ENCODE measurements at places on chromosomes 13 and 19. TPM values are rescaled to one million over a fixed set of nuclear protein-coding genes. Genes with fewer than 3 reads are reported as not detected.

DNA sequence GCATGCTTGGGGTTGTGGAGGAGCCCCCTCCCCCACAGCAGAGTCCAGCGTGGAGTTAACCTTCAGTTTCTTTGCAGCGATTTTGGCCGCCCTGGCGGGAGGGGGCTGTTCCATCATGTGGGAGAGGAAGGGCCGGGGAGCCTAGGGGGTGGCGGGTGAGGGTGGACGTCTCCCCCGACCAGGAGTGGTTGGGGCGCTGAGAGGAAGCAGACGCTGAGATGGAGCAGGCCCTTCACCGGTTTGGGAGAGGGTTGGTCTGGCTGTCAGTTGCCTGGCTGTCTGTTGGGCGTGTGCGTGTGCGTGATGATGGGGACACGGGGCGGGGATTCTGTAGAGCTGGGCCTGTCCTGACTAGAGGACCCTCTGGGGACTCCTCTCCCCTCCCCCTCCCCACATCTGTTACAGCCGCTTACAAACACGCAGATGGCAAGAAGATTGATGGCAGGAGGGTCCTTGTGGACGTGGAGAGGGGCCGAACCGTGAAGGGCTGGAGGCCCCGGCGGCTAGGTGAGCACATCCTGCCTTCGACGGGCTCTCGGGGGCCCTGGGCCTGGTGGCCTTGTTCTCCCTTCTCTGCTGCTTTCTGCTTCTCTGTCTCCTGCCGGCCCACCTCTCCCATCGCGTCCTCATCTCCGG is 9.8 kb upstream of the LIN7B start:
- DNase-seq: no peak

Gene ERICH6B
- not detected for total RNA-seq

Gene SLC5A5
- not detected for total RNA-seq

DNA sequence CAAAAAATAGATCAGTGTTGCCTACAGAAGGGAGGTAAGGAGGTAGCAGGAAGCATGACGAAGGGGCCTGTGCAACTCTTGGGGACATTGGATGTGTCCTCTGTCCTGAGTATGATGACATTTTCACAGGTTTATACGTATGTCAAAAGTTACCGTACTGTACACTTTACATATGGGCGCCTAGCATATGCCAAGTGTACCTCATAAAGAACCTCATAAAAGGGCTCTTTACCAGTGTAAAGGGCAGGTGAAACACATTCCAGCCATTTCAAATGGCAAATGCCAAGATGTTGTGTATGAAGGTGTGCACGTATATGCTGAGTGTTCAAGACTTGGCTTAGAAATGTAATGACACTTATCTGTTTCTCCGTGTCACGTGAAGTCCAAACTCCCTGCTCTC is 573.4 kb downstream of the EFNB2 start:
- no peak for DNase-seq

DNA sequence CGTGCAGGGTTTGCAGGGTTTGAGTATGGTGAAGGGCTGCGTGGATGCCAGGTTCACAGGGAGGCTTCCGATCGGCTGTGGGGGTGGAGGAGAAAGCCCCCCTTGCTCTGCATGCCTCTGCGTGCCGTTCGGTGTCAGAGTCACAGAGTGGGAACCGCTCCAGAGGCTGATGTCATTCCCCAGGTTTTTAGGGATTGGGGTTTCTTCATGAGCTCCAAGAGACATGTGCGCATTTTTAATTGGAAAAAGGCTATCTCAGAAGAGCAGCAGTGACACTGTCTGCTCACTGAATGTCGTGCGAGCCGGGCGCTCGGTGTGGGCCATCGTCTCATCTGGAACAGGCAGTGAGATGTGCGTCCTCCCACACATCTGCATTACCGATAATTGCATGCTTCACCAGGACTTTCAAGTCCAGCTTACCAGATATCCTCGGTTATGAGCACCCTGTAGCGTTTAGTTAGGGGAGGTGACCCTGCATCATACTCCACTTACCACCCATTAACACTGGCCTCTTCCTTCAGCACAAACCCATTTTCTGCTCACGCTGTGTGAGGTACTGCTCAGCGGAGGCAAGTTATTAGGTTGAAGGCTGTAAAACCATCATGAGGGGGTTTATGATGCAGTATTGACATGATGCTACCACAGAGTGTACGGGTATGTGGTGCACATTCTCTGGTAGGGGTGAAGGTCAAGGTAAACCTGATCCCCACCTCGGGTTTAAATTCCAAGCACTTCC is 1.7 kb downstream of the MCF2L start:
- DNase-seq: no peak

DNA sequence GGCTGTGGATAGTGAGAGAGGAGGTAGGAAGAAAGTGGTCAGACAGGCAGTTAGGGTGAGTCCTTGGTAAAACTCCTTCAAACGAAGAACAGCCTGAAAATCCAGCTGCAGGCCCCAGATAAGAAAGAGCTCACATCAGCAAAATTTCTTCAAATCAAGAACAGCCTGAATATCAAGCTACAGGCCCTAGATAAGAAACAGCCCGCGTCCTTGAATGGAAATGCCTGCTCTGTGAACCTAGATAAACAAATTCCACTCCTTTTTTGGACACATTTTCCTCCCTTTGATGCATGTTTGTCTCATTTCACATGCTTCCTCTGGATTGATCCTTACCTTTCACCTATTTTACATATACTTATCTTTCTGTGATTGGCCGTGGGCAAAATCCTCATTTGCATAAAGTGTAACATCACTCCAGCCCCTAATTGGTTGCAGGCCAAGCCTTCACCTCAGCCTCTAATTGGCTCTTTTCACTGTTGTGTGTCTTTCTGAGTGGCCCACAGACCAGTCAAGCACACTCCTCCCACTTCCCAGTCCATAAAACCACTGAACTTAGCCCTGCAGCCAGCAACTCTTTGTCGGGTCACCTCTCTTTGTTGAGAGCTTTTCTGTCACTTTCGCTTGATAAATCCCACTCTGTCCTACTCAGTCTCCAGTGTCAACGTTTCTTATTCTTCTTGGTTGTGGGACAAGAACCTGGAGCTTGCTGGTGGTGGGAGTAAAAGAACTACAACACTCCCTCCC is 6.0 kb upstream of the SULT2A1 start:
- no peak for DNase-seq

Data from left cardiac atrium (tissue), 4 donors.